ENCODE measurements at places on chromosomes 7 and 10. TPM values are rescaled to one million over a fixed set of nuclear protein-coding genes. Genes with fewer than 3 reads are reported as not detected.
A peak's percentile ranks its signal among the peaks of the same experiment; 100 is the strongest.

DNA sequence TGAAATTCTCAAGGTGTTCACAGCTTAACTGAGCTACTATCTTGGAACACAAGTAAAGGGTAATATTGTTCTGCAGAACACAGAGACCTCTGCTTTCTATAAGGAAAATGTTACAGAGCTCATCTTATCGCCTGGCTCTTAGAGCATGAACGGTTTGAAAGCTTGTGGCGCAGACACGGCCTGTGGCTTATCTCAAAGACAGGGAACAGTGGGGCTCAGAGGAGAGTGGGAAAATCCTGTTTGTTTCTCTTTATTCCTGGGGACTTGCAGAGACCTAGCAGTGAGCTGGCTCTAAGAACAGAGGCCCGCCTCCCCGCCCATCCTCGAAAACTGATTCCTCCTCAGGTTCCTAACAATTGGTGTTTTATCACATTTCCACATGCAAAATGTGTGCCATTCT is 131.7 kb downstream of the EMX2 start:
- peaks cover 3% of the 10 kb centered on the region for H3K4me1 ChIP-seq
- H3K27ac ChIP-seq: no peak overlapping the region
- DNase-seq: no peak
- no peaks in the 10 kb centered on the region for H3K36me3 ChIP-seq
- H3K27me3 ChIP-seq: peaks cover 3% of the 10 kb centered on the region

DNA sequence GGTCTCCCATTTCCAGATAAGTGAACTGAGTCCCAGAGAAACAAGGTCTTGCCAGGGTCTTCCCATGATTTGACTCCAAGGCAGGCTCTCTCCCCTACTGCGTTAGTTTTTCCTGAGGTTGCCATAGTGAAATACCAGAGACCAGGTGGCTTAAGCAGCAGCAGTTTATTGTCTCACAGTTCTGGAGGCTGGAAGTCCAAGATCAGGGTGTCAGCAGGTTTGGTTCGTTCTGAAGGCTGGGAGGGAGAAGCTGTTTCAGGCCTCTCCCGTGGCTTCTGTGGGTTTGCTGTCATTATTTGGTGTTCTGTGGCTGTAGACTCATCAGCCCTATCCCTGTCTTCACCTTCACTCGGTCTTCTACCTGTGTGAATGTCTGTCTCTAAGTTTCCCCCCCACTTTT is 129.9 kb downstream of the GRK5 start:
- H3K27me3 ChIP-seq: no peaks in the 10 kb centered on the region
- DNase-seq: no peak
- H3K27ac ChIP-seq: no peak overlapping the region
- H3K4me3 ChIP-seq: no peak overlapping the region
- H3K4me1 ChIP-seq: peaks cover 36% of the 10 kb centered on the region

DNA sequence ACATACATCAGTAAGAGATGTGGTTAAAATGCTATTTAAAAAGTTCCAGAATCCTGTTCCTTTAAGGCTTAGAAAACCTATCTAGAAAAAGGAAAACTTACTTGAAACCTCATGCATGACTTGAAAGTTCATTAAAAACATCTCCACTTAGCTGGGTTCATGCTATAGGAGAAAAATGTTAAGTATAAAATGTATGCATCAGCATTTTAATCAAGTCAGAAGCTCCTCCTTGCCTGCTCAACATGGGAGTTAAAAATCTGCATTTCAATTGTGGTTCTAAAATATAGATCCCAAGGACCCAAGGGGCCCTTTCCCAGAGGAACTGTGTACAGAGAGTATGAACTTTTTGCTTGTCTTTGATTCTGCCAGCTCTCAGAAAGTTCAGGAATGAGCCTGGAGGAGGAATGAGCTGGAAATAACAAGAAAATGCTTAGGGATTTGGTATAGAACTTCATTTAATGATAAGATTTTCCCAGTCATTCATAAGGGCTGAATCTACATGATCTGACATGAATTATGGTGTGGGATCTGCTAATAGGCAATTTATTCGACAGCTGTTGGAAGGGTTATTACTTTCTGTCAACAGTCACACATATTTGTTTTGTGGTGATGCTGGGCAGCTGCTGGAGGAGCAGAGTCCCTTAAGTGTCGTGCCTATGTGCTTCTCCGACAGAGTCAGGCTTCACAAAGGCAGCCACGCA is 85.6 kb upstream of the MTPN start:
- no peaks in the 10 kb centered on the region for H3K36me3 ChIP-seq
- no peaks in the 10 kb centered on the region for H3K4me1 ChIP-seq
- no peak overlapping the region for H3K27ac ChIP-seq
- H3K27me3 ChIP-seq: no peaks in the 10 kb centered on the region

GRCh38 chr10:29120216-29120615 is 168.7 kb upstream of the LYZL1 start:
- no peak overlapping the region for H3K4me3 ChIP-seq
- H3K36me3 ChIP-seq: no peaks in the 10 kb centered on the region
- peak overlapping the region; percentile 18 for H3K27ac ChIP-seq
- no peaks in the 10 kb centered on the region for H3K27me3 ChIP-seq
- peaks cover 8% of the 10 kb centered on the region for H3K4me1 ChIP-seq
- peak; percentile 80 for DNase-seq

- H3K27ac ChIP-seq: no peak overlapping the region
- no peaks in the 10 kb centered on the region for H3K27me3 ChIP-seq
- H3K4me1 ChIP-seq: no peaks in the 10 kb centered on the region
- no peaks in the 10 kb centered on the region for H3K36me3 ChIP-seq
- peak; percentile 11 for DNase-seq
Observed at GRCh38 chr10:128137877-128138276, 11.7 kb upstream of the MKI67 start.

GRCh38 chr7:108454674-108455550 is 1.3 kb downstream of the NRCAM start:
- no peaks in the 10 kb centered on the region for H3K36me3 ChIP-seq
- no peak overlapping the region for H3K27ac ChIP-seq
- DNase-seq: peak; percentile 42
- H3K4me3 ChIP-seq: peak overlapping the region; percentile 61
- no peaks in the 10 kb centered on the region for H3K4me1 ChIP-seq

DNA sequence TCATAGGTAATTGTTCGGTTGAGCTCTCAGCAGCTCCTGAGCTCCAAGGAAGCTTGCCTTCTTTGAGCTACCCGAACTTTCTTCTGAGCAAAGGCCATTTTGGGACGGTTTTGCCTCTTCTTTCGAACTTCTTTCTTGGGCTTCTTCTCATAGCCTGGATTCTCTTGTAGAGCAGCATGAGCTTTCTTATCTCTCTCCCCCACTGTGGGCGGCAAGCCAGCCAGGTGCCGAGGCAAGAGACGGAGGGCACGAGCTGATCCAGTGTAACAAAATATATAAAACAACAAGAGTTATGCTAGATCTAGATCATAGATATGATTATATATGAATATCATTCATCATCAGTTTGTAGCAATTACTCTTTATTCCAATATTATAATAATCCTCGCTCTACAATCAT is 16.5 kb upstream of the KNDC1 start:
- H3K27ac ChIP-seq: no peak overlapping the region
- H3K36me3 ChIP-seq: no peaks in the 10 kb centered on the region
- H3K4me1 ChIP-seq: no peaks in the 10 kb centered on the region
- no peaks in the 10 kb centered on the region for H3K27me3 ChIP-seq
- H3K4me3 ChIP-seq: no peak overlapping the region

- no peaks in the 10 kb centered on the region for H3K36me3 ChIP-seq
- no peak for DNase-seq
- H3K27me3 ChIP-seq: peaks cover 2% of the 10 kb centered on the region
- no peak overlapping the region for H3K4me3 ChIP-seq
- H3K27ac ChIP-seq: no peak overlapping the region
- H3K4me1 ChIP-seq: peaks cover 15% of the 10 kb centered on the region
Observed at GRCh38 chr7:43302773-43303460, 190.5 kb downstream of the HECW1 start.

GRCh38 chr7:36390199-36391090 is 783 bp downstream of the ANLN start:
- peak; percentile 82 for DNase-seq
- no peaks in the 10 kb centered on the region for H3K27me3 ChIP-seq
- H3K4me3 ChIP-seq: peak overlapping the region; percentile 98
- peaks cover 27% of the 10 kb centered on the region for H3K4me1 ChIP-seq

DNA sequence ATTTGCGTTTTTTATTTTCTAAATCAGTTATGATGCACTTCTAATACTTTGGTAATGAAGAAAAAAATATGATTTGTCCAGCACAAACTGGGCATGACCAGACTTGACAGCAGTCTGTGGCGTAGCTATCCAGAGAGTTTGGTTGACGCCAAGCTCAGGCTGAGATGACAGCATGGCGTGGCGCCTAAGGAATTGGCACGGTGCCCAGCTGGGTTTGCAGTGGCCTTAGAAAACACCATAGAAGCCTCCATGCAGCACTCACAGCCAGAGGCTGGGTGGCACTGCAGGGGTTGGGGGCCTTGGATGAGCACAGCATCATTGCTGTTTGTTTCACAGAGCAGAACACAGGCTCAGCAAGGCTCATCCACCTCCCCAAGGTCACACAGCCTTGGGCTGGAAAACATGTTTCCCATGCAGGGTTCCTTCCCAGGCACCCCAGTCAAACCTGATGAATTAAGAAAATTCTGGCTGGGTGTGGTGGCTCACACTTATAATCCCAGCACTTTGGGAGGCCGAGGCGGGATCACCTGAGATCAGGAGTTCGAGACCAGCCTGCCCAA is 88.9 kb downstream of the GTF2IRD1 start:
- peaks cover 10% of the 10 kb centered on the region for H3K36me3 ChIP-seq
- no peaks in the 10 kb centered on the region for H3K27me3 ChIP-seq

DNA sequence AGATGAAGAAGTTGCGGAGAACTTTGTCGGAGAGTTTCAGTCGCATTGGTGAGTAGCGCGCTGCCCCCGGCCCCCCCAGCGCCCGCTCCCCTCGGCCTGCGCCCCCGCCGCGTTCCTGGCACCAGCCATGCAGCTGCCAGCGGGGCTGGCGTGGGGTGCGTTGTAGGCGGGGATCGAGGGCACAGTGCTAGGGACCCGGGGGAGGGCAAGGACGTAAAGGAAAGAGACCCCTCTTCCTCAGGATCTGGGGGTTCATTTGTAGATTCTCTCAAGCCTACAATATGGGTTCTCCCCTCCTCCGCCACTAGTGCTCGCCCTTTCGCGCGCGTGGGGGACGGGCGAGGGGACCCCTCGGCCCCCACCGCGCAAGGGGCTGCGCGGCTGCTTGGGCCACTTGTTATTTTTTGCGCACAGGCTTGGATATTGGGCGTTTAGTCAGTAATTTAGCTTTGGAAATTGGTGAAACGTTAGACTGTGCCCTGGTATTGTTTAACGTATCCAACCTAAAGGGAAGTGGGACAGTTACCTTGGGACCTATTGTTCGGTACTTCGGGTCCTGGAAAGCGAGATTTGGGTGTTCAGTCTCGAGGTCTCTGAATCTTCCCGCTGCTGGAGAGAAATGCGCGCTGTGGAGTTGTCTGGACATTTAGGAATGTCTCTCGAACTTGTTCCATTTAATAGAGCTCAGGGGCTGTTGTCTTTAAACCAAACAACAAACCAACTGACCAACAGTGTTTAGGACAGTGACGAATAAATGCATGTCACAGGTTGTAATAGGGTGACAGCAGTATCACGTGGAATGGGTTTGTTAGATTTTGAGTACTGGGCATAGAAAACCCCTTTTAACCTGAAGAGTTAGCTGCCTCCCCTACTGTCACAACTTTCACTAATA is 796 bp downstream of the CDK14 start:
- peak; percentile 54 for DNase-seq
- peaks cover 21% of the 10 kb centered on the region for H3K4me1 ChIP-seq
- H3K27me3 ChIP-seq: no peaks in the 10 kb centered on the region
- peak overlapping the region; percentile 92 for H3K4me3 ChIP-seq
- peak overlapping the region; percentile 81 for H3K27ac ChIP-seq

GRCh38 chr7:96055717-96056116 is 266.2 kb downstream of the SLC25A13 start:
- no peaks in the 10 kb centered on the region for H3K27me3 ChIP-seq
- no peak for DNase-seq

DNA sequence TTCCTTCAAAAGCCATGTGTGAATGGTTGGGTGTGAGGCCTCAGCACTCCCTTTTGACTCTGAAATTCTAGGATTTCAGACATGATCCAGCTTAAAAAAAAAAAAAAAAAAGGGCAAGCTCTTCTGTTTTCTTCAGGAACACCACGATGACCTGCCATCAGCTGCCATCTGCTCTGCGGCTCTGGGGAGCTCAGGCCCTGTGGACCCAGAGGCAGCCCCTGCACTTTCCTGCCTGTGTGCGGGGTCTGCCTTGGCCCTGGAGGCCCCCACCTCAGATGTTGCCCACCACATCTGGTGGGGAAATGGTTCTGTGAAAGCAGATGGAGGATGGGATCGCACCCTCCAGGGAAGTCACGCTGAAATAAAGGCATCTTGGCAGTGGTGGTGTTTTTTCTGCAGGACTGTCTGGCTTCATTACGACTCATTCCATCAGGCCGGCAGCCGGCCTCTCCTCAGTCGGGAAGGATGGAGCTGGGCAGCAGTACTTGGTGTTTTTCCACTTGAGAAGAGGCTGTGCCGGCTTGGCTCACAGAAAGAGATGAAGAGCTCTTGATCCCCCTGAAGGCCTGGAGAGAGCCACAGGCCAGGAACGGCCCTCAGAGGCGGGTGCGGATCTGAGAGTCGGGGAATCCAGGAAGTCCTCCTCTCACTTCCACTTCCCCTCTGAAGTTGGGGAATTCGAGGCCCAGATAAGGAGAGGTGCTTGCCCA is 66.1 kb upstream of the AQP1 start:
- DNase-seq: peak; percentile 30
- H3K27me3 ChIP-seq: no peaks in the 10 kb centered on the region
- H3K27ac ChIP-seq: no peak overlapping the region
- no peaks in the 10 kb centered on the region for H3K36me3 ChIP-seq
- no peaks in the 10 kb centered on the region for H3K4me1 ChIP-seq
- no peak overlapping the region for H3K4me3 ChIP-seq

DNA sequence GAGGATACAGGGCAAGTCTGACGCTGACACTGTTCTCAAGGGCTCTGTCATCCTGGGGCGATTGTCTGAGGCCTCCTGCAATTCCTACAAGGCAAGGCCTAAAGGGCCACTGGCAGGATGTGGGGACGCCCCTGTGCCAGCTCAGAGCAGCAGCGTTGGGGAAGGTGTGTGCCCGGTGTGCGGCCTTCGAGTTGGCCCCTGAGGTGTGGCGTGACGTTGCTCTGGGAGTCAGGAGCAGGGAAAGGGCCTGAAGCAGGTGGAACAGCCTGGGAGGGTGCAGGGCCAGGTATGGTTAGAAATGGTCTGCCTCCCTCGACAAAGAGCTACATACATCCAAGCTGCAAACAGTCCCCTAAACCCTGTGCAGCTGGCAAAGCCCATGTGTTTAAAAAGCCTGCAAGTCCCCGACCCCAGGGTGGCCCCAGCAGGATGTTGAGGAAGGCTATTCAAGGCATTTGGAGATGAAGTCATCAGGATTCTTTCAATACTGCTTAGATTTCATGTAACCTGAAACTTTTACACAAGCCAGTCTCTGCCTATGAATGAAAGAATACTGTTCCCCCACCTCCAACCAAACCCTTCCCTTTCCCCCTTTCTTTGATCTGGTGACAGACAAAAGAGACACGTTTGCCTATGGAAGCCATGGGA is 142.5 kb upstream of the TNS3 start:
- H3K4me1 ChIP-seq: peaks cover 17% of the 10 kb centered on the region
- H3K27ac ChIP-seq: peak overlapping the region; percentile 49
- no peaks in the 10 kb centered on the region for H3K27me3 ChIP-seq
- no peaks in the 10 kb centered on the region for H3K36me3 ChIP-seq
- peak; percentile 90 for DNase-seq
- no peak overlapping the region for H3K4me3 ChIP-seq

- peak overlapping the region; percentile 95 for H3K27ac ChIP-seq
- H3K27me3 ChIP-seq: no peaks in the 10 kb centered on the region
- no peak for DNase-seq
- H3K4me3 ChIP-seq: peak overlapping the region; percentile 88
- no peaks in the 10 kb centered on the region for H3K36me3 ChIP-seq
Observed at GRCh38 chr7:123748171-123748733, 551 bp downstream of the WASL start.

Gene ADRA2A
- 1.5 TPM for total RNA-seq

Gene BAMBI
- total RNA-seq: 45.4 TPM

Gene HOXA3
- total RNA-seq: not detected

Gene ELN
- 0.75 TPM for total RNA-seq

Gene PDK4
- total RNA-seq: 0.29 TPM

Gene PAOX
- 6.9 TPM for total RNA-seq

Gene ZNF425
- 7.1 TPM for total RNA-seq
